IgD-negative memory B cell (primary cell): ENCODE measurements at places on chromosomes 3 and 15. TPM values are rescaled to one million over a fixed set of nuclear protein-coding genes. Genes with fewer than 3 reads are reported as not detected.

Gene CCDC13
- 1.1 TPM for polyA plus RNA-seq

Gene CELSR3
- polyA plus RNA-seq = 0.59 TPM

Gene GPR27
- polyA plus RNA-seq = 0.11 TPM

Gene PHLDB2
- 1.4 TPM for polyA plus RNA-seq

Gene SOX14
- polyA plus RNA-seq = not detected

Gene MOBP
- not detected for polyA plus RNA-seq

Gene TRIM42
- not detected for polyA plus RNA-seq

Gene PTH1R
- polyA plus RNA-seq = not detected

Gene CCR2
- 10.9 TPM for polyA plus RNA-seq

Gene LMAN1L
- polyA plus RNA-seq = not detected

Gene SMC4
- polyA plus RNA-seq = 49.6 TPM

Gene HTR3E
- polyA plus RNA-seq = not detected

Gene EIF4A2
- 220 TPM for polyA plus RNA-seq

Gene SEMA3G
- polyA plus RNA-seq = 0.04 TPM

Gene CLRN1
- not detected for polyA plus RNA-seq

Gene SEMA6D
- not detected for polyA plus RNA-seq

Gene EAF2
- 296 TPM for polyA plus RNA-seq

Gene PLA1A
- not detected for polyA plus RNA-seq

Gene ACTR8
- 21.0 TPM for polyA plus RNA-seq

Gene POTEB
- not detected for polyA plus RNA-seq

Gene CADPS
- not detected for polyA plus RNA-seq

Gene EAF1
- polyA plus RNA-seq = 5.4 TPM

Gene GXYLT2
- not detected for polyA plus RNA-seq
